ENCODE measurements at places on chromosomes 3 and 15.

DNA sequence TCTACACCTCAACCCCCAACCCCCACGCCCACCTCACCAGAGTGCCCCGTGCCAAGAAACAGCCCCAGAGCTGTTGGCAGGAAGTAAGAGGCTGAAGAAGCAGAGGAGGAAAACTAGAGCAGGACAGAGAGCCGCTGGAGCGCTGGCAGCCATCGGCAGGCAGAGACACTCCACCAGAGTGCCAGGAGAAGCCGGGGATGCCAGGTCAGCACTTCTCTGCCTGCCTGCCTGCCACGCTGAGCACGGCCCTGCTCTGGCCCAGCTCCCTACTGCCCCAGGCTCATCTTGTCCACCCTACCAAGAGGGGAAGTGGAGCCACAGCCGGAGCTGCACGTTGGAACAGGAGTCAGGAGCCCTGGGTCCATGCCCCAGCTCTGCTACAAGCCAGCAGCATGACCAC is 29.7 kb downstream of the CACNA2D2 start:
- no peak for DNase-seq

- DNase-seq = no peak
These were observed 37.5 kb downstream of the CTDSPL start for GRCh38 chr3:37899101-37899707.

GRCh38 chr3:123385981-123386380 is 62.9 kb downstream of the ADCY5 start:
- no peak for DNase-seq

DNA sequence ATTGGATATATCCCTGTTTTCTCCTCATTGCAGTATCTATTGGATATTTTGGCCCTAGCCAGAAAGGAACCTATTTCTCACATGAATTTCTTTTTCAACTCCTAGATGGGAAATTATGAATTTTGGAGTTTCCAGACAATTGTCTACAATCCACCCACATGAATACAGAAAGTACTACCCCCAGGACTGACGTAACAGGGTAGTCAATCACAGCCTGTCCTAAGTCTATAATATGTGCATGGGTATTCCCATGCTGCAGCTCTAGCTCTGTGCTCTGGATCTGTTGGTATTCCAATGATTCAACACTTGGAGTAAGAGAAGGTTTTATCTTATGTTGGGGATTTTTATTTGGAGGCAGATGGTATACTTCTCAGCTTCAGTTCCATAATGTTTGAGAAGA is 393.1 kb upstream of the ARRDC4 start:
- DNase-seq = no peak

DNA sequence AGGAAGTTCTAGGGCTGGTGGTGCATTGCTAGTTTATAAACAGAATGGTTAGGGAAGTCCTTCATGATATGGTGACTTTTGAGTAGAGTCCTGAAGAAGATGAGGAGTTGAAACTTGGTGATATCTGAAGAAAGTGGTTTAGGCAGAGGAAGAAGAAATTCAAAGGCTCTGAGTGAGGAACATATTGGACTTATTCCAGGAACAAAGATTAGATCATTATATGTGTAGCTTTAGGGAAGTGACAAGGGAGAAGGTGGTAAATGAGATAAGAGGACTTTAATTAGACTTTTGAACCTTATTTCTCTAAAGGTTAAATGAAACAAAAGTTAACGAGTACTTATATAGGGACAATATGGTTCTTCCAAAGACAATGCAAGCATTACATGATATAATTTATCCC is 286.7 kb downstream of the DOCK3 start:
- no peak for DNase-seq
